Sigmoid colon (tissue), 7 donors: ENCODE measurements at places on chromosomes 5 and 9.

DNA sequence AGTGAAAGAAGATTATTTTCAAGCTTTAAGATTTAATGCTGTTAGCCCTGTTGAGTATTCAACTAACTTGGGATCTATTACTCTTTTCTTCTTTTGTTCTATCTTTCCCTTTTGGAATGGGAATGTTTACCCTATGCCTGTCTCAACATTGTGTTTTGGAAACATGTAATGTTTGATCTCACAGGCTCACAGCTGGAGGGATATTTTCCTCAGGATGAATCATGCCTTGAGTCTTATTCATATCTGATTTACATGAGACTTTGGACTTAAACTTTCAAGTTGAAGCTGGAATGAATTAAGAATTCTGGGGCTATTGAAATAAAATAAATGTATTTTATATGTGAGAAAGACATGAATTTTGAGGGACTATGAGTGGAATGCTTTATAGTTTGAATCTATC lies 607.8 kb upstream of the PTGER4 start:
- H3K36me3 ChIP-seq: no peaks in the 10 kb centered on the region
- DNase-seq: no peak
- H3K27ac ChIP-seq: no peak overlapping the region
- H3K4me3 ChIP-seq: no peak overlapping the region
- no peaks in the 10 kb centered on the region for H3K27me3 ChIP-seq

- H3K27ac ChIP-seq: no peak overlapping the region
- no peak for DNase-seq
- H3K4me3 ChIP-seq: no peak overlapping the region
- no peaks in the 10 kb centered on the region for H3K36me3 ChIP-seq
Measured at GRCh38 chr5:40630126-40630525, 49.6 kb upstream of the PTGER4 start.

DNA sequence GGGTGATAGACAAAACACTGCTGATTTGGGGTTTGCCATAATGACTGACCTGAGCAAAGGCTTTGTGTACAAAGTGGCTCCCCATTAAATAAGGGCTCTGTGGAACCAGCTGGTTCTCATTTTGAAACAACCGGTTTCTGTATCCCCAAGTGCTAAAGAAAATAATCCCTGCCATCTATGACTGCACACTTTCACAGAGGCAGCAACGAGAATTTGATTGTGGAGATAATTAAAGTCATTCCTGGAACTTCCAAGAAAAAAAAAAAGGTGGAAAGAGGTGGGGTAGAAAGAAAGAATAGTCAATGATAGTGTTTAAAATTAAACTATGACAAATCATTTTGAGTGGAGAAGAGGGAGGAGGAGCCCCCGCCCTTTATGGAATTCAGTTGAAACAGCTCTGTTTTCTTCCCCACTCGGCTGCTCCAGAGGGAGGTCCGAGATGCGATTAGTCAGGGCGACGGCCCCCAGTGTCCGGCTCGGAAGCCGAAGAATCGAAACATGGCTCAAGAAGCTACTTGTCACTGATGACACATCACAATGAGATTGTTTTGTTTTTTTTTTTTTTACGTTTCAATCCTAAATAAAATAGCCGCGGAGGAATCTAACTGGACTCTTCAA lies 38.4 kb downstream of the EBF1 start:
- H3K4me1 ChIP-seq: no peaks in the 10 kb centered on the region
- peak overlapping the region; percentile 13 for H3K4me3 ChIP-seq
- no peaks in the 10 kb centered on the region for H3K27me3 ChIP-seq
- peak; percentile 76 for DNase-seq
- H3K27ac ChIP-seq: peak overlapping the region; percentile 56

GRCh38 chr5:95403996-95404395 lies 12.8 kb downstream of the FAM81B start:
- no peak for DNase-seq
- H3K4me1 ChIP-seq: no peaks in the 10 kb centered on the region
- no peak overlapping the region for H3K4me3 ChIP-seq
- H3K36me3 ChIP-seq: no peaks in the 10 kb centered on the region
- no peak overlapping the region for H3K27ac ChIP-seq
- H3K27me3 ChIP-seq: no peaks in the 10 kb centered on the region

GRCh38 chr5:2797160-2797559 lies 45.7 kb upstream of the IRX2 start:
- H3K36me3 ChIP-seq: no peaks in the 10 kb centered on the region
- no peak overlapping the region for H3K4me3 ChIP-seq
- DNase-seq: no peak
- no peaks in the 10 kb centered on the region for H3K4me1 ChIP-seq
